ENCODE measurements at places on chromosomes 6 and 20. TPM values are rescaled to one million over a fixed set of nuclear protein-coding genes. Genes with fewer than 3 reads are reported as not detected.
A peak's percentile ranks its signal among the peaks of the same experiment; 100 is the strongest.

SNAP91 gene
- polyA plus RNA-seq = 1.8 TPM

DNA sequence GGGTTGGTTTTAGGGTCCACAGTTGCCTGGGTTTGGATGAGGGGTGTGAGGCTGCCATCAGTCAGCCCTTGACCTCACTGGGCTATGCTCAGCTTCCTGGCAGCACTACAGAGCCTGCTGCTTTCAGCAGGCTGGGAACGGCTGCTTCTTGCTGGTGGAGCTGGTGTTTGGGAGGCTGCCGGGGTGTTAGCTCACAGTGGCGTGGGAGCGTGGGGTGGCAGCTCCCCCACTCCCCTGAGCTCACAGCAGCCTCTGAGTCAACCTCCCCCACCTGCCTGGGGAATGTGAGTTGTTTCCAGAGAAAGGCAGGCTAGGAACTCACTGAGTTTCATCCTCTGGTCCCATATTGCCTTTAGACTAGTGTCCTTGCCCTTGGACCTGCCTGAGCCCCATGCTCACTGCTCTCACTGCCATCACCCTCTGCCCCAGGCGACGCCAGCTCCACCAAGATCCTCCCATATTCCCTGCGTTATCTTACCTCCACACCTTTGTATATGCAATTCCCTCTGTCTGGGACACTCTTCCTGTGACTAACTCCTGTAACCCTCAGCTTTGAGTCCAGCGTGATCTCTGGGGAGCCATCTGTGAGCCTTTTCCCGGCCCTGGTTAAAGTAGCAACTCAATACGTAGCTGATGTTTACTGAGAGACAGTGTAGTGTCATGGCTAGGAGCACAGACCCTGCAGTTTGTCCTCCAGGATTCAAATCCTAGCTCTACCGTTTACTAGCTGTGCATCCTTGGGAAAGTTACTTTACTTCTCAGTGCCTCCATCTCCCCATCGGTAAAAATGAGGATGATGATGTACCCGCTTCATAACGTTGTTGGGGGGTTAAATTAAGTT is 34.8 kb downstream of the PPP1R16B start:
- DNase-seq = no peak

DNA sequence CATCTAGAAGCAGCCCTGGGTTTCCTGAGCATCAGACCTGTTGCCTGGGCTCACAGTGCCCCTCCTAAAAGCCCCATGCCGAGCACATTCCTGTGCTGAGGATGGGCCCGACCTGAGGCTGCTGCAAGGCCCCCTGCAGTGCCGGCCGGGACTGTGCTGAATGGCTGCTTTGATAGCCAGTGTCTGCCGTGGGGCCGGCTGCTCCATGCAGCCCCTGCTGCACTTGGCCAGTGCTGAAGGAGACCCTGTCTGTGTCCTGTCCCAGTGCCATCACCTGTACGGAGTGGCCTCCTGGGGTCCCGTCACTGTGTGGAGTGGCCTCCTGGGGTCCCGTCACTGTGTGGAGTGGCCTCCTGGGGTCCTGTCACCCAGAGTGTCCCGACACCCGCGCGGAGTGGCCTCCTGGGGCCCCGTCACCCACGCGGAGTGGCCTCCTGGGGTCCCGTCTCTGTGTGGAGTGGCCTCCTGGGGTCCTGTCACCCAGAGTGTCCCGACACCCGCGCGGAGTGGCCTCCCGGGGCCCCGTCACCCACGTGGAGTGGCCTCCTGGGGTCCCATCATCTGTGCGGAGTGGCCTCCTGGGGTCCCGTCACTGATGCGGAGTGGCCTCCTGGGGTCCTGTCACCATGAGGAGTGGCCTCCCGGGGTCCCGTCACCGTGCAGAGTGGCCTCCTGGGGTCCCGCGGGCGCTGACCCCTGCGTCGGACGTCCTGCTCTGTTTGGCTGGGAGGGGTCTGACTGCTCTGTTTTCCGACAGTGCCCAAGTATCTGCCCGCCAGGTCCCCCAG is 7.0 kb downstream of the COL9A3 start:
- no peak for DNase-seq

DNA sequence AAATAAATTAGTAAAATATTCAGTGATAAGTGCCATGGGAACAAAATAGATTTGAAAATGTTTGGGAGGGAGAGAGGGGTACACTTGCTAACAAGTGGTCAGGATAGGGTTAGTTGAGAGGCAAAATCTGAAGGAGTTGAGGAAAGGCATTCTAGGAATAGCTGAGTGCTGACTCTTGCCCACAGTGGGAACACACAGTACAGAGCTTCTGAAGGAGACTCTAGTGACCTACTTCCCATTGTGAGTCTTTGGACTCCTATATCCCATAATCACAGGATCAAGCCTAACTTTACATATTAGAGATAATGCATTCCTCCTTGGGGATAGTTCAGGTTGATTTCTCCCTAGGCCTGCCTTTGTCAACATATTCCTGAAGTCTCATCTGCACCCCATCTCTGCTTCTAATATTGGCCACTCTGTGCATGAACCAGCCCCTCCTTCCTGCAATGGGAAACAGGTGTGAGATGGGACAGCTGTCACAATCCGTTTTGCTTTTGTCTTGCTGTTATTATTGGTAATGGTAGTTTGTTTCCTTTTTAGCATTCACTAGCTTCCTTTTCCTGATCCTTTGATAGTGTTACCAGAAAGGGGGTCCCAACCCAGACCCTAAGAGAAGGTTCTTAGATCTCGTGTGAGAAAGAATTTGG is 2.6 kb upstream of the TRIM38 start:
- DNase-seq = no peak

GRCh38 chr6:104108634-104109033 is 751.1 kb downstream of the HACE1 start:
- no peak for DNase-seq

IMPG1 gene
- polyA plus RNA-seq = not detected

DNA sequence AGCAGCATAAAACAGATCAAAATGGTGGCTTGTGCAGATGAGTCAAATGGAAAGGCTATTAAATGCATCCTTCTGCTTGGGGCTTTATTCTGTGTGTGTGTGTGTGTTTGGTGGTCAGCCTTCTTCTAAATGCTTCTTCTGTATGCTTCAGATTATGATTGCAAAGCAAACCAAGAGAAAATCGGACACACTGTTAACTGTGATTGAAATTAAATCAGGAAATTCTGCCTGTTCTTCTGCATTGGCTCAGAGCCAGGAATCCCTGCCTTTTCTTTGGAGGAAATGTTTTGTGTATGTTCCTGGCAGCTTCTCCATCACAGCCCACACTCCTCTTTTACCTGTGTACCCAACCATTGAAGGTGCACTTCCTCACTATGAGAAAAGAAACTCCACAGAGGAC is 22.3 kb upstream of the PDE10A start:
- DNase-seq = no peak

DNA sequence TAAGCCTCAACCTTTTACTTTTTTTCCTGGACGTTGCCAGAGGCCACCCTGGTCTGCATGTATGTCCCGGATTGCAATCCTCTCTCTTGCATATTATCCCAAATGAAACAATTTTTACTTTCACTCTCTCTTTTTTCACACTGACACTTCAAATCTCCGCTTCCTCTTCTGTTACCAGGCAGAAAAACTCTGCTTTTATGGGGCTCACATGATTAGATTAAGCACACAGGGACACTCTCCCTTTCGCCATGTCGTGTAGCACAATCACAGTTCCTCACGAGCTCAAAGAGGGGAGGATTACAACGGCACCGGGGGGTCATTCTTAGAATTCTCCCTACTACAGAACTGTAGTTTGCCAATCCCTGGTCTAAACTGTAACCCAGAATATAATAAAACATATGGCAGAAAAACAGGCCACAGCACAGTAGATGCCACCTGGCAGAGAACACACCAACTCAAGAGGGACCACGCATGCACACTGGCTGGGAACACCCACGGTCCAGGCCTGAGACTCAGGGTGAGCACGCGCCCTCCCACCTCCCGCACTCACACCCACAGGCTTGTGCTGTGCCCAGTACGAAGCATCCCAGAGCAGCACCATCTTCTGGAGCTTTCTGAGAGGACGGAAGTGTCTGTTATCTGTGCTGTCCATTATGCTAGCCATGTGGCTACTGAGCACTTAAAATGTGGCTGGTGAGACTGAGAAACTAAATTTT is 288.7 kb downstream of the KIF16B start:
- no peak for DNase-seq

KIF6 gene
- polyA plus RNA-seq = 0.38 TPM

- no peak for DNase-seq
Measured at GRCh38 chr20:46333161-46333991, 25.1 kb upstream of the CDH22 start.

DNA sequence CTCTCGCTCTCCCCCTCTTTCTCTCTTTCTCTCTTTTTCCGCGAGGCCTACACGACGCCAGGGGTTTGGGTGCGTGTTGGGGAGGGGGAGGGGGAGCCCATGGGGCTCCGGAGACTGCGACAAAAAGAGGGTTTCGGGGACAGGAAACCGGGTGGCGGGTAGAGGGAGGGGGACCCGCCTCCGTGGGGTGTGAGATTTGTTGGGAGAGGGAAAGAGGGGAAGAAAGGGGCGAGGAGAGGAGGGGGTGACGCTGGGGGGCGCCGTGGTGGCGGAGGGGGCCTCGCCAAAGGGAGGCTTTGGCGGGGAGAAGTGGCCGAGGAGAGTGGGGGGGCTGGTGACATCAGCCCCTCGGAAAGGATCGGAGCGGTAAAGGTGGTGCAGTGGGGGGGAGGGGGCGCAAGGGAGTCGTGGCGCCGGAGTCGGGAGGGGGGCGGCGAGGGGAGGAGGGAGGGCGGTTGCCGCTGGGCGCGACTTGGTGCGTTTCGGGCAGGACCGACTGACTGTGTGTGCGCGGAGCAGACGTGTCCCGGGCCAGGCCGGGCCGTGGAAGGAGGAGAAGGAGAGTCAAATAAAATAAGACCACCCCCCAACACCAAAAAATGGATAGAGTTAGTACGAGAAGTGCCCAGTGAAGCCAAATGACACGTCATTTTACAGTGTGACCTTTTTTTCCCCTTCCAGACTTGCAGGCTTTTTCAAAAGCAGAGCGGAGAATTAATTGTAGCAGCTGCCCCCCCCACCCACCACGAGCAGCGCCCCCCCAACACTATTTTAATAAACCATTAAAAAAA is 39.8 kb downstream of the GNAS start:
- DNase-seq = peak; percentile 85

ELOVL2 gene
- polyA plus RNA-seq = 1.3 TPM

- DNase-seq = no peak
Measured at GRCh38 chr6:137424251-137424650, 69.9 kb downstream of the OLIG3 start.

GRCh38 chr6:67889682-67889995 is 745.4 kb upstream of the ADGRB3 start:
- DNase-seq = no peak

DNA sequence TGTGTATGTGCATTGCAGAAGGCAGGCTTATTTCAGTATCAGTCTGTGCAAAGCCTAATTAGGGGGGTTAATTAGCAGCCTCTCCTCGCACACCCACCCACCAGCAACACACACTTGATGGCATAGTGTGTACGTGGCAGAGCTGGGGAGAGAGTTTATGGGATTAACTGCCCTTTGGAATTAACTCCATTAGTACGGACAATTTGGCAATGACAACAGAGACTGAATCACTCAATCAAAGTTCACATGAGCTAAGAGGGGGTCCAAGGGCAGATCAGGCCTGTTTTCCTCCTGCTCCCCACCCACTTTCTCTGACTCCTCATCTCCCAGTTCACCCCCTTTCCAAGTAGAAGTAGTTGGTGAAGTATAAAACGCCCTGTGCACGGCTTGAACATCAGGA is 69.5 kb downstream of the LRFN2 start:
- DNase-seq = no peak

SIRPB1 gene
- polyA plus RNA-seq = 0.35 TPM

DNA sequence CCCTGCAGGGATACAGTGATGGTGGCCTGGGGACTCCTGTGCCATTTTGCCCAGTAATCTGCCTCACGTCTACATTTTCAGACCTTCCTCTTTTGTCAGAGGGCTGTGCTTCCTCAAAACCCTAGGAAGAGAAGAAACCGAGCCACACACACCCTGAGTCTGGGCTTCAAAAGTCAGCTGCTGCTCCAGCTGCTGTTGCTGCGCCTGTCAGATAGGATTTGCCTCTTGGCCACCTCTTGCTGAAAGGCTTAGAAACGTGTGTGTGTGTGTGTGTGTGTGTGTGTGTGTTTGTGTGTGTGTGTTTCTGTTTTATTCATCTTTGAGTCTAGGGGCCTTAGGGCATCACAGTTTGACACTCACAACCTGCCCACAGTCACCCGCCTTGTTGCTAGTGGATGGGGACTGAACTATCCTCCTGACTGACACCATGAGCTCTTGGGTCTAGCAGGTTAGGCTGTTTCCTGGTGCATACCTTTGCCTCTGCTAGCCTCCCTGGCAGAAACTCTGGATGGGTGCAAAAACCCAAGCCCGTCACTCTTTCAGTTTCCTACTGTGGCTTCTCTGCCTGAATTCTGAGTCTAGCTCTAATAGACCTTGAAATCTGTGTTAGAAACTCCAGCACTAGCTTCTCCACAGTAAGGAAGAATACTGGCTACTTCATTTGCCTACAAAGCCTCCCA is 94.9 kb upstream of the CEP85L start:
- no peak for DNase-seq

ZNF391 gene
- polyA plus RNA-seq = 0.30 TPM

CPXM1 gene
- polyA plus RNA-seq = 0.27 TPM

DNA sequence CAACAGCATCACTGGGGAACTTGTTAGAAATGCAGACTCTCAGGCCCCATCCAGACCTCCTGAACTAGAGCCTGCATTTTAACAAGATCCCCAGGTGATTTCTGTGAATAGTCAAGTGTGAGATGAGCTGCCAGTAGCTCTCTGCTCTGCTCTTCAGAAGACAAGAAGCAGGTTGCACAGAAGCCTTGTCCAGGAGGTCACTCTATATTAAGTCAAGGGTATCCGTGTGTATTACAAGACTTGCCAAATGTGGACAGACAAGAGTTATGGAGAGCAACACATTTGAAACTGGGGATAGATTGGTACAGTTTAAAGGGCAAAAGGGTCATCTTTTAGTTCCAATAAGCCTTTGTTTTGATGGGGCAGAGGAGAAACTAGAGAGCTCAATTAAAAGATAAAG is 23.2 kb upstream of the RIN2 start:
- no peak for DNase-seq

- no peak for DNase-seq
Measured at GRCh38 chr20:23759306-23759940, 8.7 kb upstream of the CST1 start.

DNA sequence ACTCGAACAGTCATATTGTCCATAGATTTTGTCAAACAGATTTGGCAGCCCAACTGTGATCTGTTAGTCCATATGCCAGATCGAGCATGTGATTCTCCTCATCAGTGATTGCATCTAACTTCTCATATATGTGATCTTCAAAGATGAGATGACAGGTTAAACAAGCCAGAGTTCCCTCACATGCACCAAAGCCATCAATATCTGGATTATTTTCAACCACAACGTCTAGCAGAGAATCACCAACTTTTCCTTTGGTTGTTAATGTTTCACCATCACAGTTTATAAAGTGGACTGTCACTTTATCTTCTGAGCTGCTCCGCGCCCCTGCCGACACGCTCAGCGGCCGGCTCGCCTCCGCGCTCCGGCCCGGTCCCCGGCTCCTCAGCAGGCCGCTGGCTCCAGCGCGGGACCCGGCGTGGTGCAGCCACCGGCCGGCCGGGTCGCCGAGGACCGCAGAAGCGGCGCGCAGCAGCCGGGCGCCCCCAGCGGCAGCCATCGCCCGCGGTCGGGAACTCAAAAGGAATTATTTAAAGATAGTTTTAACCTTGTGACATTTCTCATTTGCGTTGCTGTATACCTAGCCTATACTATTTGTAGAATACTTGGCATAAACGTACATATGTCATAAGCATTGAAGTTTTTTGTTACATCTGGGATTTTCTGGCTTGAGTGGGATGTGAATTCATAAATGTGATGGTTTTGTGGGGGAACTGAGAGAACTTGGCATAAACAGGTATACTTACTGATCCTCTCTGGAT is 40.1 kb upstream of the DYNLRB1 start:
- DNase-seq = peak; percentile 66

FUT9 gene
- polyA plus RNA-seq = not detected

GJA10 gene
- polyA plus RNA-seq = not detected

- DNase-seq = no peak
Measured at GRCh38 chr20:58102261-58102660, 126.2 kb downstream of the ANKRD60 start.
